NCI-H510A treated with DMSO at 0.1 percent for 48 hours (cell line): ENCODE measurements at places on chromosomes 1 and 21.

DNA sequence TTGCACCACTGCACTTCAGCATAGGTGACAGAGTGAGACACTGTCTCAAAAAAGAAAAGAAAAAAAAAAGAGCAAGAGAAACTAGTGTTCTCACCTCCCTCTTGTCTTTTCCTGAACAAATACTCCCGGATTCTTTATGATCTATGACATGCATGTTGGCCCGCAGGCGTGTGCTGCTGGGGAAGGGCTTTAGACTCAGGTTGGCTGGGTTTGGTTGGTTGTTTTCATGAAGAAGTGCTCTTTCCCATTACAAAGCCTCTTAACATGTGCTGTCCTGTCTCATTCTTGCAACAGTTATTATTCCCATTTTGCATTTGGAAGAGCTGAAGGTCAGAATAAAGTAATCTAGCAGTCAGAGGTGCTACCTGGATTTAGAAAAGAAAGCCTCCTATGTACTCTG, 79.5 kb downstream of the TRABD2B start:
- DNase-seq, result no peak

GRCh38 chr1:38992412-38993111, 1.5 kb downstream of the AKIRIN1 start:
- DNase-seq, result no peak

GRCh38 chr1:59967780-59968179, 41.2 kb upstream of the CYP2J2 start:
- peak; percentile 70 for DNase-seq

DNA sequence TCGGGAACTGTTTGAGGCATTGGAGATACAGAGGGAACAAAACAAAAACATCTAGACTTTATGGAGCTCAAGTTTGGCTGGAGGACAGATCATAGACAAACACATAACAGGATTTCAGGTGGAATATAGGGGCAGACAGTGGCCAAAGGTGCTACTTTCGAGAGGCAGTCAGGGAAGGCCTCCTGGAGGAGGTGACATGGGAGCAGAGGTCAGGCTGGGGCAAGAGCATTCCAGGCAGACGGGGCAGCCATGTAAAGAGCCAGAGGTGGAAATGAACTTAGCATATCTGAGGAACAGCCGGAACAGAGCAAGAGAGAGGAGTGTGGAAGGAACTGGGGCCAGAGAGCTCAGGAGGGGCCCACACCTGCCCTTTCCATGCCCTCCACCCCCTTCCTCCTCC, 122.3 kb downstream of the DMRTB1 start:
- no peak for DNase-seq

GRCh38 chr1:185998391-185998790, 264.2 kb downstream of the HMCN1 start:
- DNase-seq, result no peak

DNA sequence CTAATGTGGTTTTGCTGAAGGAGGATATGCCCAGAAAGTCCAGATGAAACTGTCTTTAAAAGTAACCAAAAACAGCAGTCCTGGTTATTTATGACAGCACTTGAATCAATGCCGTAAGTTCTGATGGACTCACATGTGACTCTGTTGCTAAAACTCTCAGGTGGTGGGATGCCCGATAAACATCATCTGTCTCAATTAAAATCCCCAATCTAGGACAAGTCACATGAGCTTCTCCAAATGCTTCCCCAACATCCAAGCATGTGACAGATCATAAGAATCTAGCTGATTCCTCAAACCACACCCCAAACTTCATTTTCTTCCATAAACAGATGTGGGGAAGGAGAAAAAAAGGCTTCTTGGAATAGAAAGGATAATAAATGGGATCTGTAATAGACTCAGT, 786 bp upstream of the CTSK start:
- DNase-seq, result no peak

DNA sequence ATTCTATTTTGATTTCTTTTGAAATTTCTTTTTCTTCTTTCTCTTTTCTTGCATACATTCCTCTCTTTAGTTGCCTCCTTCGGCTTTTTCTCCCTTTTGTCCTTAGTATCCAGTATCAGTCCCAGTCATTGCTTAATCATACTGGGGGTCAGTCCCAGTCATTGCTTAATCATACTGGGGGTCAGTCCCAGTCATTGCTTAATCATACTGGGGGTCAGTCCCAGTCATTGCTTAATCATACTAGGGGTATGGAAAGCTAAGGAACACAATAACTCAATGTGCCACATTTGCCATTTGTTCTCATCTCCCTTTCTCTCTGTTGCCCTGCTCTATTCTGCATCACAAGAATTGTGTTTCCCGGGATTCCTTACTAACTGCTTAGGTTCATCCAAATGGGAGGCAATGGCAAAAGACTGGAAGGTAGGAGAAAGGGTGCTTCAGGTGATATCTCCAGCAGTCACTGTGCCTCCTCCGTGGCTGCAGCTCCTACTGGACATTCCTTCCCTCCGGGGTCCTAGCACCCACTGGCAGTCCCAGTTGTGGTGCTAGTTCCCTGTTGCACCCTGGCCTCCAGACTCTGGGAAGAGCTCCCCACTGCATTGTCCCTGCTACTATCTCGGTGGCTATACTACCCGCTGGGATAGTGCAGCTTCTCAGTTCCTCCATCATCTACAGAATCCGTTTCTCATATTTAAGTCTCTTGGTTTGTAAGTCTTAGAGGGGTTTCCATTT, 32.6 kb upstream of the LAMC1 start:
- DNase-seq, result no peak

DNA sequence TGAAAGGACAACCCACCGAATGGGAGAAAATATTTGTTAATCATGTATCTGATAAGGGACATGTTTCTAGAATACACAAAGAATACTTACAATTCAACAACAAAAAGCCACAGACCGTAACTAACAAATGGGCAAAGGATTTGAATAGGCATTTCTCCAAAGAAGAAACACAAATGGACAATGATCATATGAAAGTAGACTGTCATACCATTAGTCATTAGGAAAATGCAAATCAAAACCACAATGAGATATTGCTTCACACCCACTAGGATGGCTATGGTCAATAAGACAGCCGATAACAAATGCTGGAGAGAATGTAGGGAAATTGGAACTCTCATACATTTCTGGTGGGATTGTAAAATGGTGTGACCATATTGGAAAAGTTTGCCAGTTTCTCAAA, 367.2 kb upstream of the SGIP1 start:
- no peak for DNase-seq

DNA sequence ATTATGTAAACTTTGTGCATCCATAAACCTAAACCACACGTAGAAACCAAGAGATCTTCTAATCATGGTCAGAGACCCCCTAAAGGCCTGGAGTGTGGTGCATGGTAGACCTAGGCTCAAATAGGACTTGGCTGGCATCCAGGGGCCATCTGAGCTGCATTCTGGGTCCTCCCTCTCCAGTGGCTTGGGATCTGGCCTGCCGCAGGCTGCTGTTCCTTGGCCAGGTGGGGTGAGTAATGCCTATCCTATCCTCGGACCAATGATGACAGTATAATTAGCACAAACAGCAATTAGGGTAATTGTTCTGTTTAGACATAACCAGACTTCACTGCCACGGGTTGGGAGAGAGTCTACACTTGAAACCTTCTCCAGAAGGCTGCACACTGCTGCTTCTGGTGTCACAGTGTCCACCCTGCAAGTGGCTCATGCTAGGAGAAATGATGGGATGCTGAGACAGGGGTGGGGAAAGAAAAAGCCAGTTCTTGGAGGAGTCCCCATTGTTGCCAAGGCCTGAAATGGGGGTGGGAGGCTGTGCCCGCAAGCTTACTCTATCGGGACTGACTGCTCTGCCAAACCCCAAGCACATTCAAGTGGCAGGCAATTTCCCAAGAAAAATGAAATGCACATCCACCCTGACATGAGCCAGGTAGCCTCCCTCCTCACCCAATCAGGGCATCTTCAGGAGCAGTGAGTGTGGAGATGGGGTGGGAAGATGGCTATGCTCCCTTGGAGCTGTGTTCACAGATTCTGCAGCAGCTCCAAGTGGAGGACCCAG, 12.5 kb upstream of the PKP1 start:
- no peak for DNase-seq

GRCh38 chr21:38524168-38525153, 26.2 kb upstream of the ERG start:
- no peak for DNase-seq
